ENCODE measurements at places on chromosomes 7 and 10.
A peak's percentile ranks its signal among the peaks of the same experiment; 100 is the strongest.

DNA sequence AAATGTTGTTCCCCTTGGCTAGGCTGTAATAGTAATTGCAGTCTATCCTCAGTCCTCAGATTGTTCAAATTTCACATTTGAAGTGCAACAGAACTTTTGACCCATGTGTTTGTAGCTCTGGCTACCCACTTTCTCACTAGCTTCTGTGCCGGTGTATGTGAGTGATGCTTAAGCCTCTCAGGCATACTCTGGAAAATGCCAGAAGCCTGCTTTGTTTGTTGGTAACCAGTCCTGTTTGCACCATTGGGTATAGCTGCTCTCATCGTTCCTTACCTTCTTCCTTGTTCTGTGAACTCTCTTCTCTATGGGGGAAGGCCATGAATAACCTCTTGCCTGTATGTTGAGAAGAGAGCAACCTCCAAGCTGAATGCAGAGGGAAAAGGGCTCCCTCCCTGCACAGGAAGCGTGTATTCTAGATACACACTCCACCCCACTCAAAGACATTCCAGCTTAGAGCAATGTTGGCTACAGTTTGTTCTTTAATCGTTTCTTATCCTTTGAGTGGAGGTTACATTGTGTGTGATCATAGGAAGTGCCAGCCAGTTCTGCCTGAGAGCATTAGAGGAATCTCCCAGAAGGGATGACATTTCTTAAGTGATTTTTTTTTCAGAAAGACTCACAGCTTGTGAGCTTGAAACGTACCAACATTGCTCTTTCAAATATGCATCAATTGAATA lies 40.5 kb downstream of the C1QL3 start:
- no peak for DNase-seq

DNA sequence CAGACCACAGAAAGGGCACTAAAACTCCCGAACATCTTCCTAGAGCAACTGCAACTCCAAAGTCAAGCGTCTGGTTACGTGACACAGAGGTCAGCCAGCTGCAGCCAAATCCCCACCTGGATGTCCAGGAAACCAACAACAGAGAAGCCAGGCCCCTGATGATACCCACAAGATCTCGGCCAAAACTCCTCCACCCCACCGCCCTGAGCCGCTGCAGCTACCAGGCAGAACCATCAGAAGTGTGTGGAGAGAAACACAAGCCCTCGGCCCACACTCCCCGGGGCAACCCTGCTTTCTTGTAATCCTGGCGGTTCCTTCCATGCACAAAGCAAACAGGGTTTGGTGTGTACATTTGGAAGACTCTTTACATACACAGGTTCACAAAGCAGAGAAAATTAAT lies 8.7 kb downstream of the CHST15 start:
- no peak for DNase-seq

DNA sequence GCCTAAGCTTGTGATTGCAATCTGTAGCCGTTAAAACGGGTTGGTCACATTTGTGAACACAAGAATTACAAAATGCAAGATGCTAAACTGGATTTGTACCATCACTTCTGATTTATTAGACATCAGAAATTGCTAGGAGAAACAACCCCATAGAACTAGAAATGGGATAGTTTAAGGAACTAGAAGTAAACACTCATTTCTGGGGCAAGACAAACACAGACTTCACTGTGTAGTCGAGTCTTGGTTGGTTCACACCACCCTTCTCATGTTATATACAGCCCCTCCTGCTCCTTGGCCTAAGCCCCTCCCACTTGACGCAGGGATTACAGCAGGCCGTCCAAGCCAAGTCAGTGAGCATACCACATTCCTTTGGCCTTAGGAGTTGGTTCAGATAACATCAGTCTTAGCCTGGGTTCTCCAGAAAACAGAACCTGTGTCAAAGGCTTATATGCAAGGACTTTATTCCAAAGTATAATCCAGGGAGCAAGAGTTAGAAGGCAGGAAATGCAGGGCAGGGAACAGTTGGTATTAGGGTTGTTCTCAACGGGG lies 2.0 kb upstream of the NRAP start:
- DNase-seq: no peak

DNA sequence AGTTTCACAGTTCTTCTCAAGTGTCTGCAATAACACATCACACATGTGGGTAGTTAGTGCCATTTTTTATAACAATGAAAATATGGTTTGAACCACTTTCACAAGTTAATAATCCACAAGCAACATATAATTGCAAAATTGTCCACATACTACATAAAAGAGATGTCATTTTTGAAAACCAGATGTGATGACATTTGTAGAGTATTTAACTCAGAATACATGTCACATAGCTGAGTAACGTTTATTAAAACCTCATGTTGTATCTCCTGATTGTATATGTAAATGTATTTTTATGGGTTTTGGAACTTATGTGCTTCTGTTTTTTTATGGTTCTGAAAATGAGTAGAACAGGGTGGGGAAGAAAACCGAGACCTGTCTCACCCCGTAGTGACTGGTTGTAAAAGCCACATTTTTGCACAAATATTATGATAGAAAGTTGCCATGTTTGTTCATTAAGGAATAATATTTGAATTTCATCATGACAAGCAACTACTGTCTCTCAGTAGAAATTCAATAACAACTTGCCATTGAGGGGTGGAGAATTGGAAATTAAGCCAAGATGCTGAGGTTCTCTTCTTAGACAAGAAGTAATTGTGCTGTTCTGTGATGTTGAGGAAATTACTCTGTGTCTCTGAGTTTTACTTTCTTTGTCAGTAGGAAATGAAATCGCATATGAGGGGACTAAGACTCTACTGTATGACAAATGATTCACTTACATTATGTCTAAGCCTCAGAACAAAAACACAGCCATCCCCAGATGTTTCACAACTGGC lies 29.2 kb upstream of the EGFR start:
- no peak for DNase-seq

- no peak for DNase-seq
Observed at GRCh38 chr10:99921948-99922347, 87.8 kb downstream of the DNMBP start.

DNA sequence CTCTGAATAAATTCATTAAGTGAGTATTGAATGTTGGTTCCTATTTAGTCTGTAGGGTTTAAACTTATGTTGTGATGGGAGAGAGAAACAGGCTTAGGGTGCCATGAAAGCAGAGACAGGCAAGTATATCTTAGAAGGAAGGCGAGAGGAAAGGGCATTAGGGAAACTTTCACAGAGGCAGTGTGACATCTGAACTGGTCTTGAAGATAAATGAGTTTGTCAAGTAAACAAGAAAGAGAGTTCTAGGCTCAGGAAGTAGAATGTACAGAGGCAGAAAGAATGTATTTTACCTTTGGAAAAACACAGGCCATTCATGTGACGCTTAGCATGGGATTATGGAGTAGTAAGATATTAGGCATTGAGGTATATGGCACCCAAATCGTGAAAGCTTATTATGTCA lies 34.5 kb downstream of the GLCCI1 start:
- DNase-seq: no peak

DNA sequence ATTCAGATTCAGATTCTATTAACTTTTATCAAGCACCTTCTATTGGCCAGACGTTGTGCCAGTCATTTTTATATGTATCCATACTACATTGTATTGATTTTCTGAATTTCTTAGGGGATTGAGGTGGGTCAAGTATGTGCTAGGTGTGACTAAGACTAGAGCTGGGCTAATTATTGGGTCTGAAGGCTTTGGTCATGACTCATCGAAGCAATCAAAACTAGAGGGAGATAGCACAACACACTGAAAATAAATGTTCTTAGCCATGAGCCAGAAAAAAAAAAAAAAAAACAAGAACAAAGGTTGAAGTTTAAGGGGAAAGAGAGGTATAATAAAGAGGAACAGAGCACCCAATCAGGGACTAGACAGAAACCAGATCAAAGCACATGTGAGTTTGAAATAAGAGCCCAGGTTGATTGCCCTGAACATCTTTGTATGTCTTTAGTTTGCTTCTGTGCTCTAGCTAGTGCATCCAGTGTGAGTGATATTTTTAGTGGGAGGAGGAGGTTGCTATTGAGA lies 171.6 kb upstream of the FOXP2 start:
- DNase-seq: no peak

- DNase-seq: no peak
Observed at GRCh38 chr10:34231441-34232180, 583.5 kb downstream of the PARD3 start.

GRCh38 chr10:38102880-38103279 lies 8.7 kb downstream of the ZNF37A start:
- no peak for DNase-seq

DNA sequence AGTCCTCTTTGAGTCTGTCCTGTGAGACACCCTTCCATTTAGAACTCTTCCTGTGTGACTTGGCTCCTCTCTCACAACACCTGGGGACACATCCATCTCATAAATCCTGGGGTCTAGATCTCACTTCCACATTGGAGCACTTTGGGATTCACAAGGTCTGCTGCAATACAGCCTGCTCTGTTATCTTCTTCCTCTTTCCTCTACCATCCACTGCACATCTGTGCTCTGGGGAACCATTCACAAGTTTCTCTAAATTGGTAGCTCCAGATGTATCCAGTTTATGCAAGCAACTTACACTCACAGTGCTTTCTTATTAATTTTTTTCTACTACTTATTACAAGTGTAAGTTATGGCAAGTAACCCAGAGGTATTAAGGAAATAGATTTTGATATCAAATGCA lies 5.5 kb upstream of the FIGNL1 start:
- no peak for DNase-seq

GRCh38 chr7:83072576-83073517 lies 89.8 kb downstream of the PCLO start:
- DNase-seq: no peak

DNA sequence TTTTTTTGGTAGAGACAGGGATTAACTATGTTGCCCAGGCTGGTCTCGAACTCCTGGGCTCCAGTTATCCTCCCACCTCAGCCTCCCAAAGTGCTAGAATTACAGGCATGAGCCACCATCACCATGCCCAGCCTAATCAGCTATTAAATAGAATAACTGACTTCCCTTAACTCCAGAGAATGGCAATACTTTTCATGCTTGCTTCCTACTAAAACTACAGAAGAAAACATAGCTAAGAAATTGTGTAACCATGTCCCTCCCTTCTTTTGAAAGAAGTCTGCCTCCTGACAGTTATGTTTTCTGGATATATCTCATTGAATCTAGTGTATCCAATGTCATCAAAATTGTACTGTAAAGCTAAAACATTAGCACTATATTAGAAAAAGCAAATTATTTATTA lies 95.6 kb downstream of the KMT2C start:
- no peak for DNase-seq

DNA sequence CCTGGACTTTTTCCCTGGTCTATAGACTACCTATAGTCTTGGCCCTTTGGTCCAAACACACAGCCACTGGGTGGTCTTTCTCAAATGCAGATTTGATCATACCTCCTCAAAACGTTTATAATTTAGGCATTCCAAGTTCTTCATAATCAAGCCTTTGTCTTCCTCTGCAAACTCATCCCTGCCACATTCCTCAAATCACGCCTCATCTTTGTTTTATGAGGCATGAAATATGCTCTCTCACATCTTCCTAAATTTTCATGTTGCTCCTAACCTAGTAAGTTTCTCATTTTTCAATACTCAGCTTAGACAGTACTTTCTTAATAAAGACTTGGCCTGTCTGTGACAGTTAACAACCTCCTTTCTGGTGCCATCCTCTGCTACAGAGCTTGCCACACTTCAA lies 10.9 kb upstream of the HERC4 start:
- DNase-seq: no peak

DNA sequence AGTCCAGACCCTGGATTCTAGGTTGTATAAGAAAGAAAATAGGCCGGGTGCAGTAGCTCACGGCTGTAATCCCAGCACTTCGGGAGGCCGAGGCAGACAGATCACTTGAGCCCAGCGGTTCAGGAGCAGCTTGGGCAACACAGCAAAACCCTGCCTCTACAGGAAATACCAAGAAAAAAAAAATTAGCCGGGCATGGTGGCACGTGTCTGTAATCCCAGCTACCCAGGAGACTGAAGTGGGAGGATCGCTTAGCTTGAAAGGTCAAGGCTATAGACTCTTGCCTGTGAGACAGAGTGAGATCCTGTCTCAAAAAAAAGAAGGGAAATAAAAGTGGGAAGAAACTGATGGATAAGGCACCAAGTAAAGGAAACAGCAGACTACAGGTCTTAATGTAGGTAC lies 287.9 kb upstream of the KLF14 start:
- DNase-seq: no peak

DNA sequence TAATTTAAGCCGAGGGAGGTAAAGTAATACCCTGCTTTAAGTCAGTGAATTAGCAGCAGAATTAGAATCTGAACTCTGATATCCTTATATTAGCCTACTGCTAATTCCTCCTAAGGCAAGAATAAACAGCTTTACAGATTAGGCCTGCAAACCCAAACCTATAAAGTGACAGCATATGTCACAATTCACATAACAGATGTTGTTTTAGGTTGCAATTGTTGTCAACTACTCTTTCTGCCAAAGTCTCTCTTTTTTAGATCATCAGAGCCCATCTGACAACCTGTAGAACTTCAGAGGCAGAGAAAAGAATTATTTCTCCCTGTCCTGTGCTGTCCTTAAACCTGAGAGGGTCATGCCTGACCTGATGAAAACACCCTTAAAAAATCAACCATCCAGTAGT lies 167.2 kb downstream of the PRKG1 start:
- no peak for DNase-seq

- DNase-seq: no peak
Observed at GRCh38 chr10:15369256-15370211, 1.6 kb downstream of the FAM171A1 start.

DNA sequence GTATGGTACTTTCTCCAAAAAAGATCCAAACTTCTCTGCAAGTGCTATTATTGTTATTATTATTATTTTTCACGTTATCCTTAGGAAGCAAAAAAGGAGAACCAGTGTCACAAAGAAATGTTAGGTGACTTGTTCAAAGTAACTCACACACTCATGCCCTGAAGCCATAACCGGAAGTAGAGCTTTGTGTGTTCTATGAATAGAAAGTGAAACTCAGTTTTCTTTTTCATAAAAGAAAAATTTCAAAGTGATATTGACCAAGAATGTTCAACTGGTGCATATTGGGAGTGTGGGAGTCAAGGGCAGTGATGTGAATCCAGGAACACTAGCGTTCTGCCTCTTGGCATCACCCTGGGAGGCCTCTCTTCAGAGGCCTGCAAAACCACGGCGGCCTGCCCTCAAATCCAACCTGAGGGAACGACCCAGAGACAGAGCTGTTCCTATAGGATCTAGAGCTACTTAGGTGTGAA lies 106.1 kb downstream of the PRKCQ start:
- peak; percentile 76 for DNase-seq

DNA sequence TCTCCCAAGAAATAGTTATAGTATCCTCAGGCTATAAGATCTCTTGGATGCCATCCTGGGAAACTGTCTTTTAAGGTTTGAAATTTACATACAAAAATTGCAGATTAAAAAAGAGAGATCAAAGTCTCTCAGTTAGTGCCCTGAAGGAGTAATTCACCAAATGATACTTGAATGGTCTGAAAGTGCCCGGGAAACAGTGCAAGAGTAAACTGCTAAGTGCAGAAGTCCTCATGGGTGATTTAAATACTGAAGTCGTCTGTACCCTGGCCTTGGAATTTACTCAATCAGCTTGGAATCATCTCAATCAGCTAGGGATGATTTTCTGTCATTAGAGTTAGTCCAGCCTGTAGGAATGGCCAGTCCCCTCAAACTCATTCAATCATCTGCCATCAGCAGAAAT lies 155.3 kb downstream of the GLI3 start:
- no peak for DNase-seq
